Nucleus accumbens (tissue), 56 donors: ENCODE measurements at places on chromosomes 4 and X.

- DNase-seq = peak; percentile 1
Observed at GRCh38 chrX:46408553-46409407, 136.4 kb downstream of the ZNF674 start.

GRCh38 chrX:72465889-72466288 is 106.8 kb downstream of the HDAC8 start:
- no peak for DNase-seq

GRCh38 chr4:168845897-168846296 is 164.2 kb downstream of the CBR4 start:
- DNase-seq = no peak

DNA sequence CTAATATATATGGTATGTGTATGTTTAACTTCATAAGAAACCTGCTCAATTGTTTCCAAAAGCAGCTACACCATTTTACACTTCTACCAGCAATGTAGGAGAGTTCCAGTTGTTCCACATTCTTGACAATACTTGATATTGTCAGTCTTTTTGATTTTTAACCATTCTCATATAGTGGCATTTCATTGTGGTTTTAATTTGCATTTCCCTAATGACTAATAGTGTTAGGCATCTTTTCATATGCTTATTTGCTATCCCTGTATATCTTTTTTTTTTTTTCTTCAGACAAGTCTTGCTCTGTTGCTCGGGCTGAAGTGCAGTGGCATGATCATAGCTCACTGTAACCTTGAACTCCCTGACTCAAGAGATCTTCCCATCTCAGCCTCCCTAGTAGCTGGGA is 58.2 kb upstream of the TRIM2 start:
- no peak for DNase-seq

GRCh38 chrX:155330992-155331391 is 3.4 kb downstream of the CLIC2 start:
- no peak for DNase-seq

DNA sequence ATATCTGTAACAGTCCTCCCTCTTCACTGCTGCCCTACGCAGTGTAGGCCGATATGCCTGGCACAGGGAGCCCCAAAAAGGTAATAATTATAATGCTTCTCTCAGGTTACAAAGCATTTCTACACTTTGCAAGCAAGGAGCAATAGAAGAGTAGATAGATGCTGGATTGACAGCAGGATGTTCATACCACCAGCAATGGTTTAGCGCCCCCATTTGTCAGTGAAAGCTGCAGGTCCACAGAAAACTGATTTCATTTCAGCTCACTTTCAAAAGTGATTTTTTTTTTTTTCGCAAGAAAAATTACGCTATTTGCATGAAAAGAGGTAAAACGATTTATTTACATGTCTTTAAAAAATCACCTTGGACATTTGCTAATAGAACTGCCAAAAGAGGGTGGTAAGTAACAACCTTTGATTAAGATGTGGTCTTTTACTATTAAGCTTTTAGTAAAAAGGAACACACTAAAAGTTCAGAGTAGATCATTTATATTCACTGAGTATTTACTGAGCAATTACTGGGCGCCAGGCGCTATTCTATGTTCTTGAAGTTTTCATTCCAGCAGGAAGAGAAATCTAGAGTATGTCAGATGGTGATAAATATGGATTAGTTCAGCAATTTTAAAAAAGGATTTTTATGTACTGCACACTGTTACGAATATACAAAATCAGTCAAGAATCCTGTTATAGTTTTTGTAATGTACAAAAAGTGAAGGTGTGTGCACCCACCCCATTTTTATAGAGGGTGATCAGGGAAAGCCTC is 34.4 kb downstream of the HPF1 start:
- no peak for DNase-seq

GRCh38 chr4:150082241-150082640 is 4.0 kb downstream of the DCLK2 start:
- no peak for DNase-seq

DNA sequence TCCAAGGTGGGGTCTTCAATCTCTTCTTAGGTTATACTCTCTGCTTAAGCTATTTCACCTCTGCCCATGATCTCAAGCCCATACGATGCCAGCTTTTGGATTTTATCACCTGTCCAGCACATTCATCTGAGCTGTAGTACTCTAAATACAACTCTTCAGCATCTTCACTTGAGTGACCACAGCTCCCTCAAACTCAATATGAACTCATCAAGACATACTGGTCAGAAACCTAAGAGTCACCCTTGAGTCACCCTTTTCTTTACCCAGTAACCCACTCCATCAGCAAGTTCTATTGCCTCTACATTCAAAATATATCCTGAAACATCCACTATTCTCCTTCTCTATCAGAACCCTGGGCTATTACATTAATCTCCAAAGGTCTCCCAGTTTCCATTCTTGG is 69.4 kb downstream of the DCHS2 start:
- DNase-seq = no peak

DNA sequence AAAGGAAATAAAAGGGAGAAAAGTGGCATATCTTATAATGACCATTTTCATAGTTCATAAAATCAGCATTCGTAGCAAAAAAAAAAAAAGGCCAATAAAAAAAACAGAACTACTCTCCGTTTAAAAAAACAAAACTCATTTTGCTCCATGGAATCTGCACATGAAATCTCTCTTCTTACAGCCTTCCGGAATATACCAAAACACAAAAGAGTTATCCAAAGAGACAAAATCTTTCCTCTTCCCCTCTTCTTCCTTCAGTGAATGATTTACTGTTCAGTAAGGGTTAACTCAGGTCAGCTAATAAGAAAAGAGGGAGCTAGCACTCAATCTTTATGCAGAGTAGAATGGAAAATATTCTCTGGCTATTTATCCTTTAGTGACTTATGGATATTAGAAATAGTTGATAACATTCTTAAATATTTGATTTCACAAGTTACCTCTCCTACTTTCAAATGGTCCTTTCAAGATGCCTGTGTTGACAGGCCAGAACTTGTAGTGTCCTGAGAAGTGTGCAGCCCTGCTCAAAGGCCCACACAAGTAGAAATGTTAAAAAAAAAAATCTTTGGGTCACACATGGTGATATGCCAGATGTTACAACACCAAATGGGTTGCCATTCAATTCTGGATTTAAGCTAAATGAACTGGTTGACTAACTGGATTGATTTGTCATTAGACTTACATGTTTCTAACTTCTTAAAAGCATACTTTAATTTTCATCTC is 42.1 kb downstream of the PDGFC start:
- no peak for DNase-seq

GRCh38 chr4:5650040-5650439 is 58.3 kb downstream of the EVC2 start:
- no peak for DNase-seq

DNA sequence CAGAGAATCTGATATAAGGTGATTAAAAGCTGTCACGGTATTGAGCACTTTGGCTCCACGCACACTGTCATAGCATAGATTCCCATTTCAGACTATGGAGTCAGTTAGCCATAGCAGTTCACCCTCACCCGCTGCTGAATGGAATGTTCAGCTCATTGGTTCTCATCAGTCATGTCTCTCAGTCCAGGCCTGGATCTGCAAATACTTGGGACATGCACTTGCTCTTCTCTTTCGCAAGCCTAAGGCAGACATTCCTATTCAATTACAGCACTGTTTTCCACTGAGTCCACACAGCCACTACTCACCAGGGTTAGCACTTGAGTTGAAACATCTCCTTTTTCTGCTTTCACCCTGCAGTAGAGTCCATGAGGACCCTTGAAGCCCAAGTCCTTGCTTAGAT is 30.6 kb upstream of the SCML1 start:
- no peak for DNase-seq

DNA sequence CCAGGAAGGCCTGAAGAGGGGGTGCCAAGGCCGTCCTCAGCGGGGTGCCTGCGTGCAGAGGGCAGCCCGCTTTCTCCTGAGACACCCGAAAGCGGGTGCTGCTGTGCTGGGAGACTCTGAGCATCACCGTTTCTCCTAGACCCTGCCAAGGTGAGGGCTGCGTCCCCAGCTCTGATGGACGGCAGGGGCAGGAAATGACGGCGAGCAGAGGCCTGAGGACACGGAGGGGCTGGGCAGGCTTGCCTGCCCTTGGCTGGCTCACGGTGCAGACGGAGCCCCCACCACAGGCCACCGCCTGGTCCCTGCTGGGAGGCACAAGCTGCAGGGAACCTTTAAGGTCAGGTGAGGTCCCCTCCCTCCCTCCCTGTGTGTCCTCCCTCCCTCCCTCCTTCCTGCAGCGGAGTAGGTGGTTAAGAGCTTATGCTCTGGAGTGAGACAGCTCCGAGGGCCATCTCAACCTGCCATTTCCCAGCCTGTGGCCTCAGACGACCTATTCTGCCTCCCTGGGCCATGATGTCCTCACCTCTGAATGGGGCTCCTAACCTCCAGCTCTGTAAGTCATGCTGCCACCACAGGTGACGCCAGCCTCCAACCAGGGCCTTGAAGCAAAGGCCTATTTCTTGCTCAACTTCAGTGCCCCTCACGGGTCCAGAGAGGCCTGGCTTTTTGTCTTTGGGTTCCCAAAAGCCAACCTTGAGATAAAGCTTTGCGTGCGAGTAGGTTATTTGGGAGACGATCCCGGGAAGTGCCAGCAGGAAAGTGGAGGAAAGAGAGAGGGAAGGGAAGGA is 54.2 kb upstream of the GRPEL1 start:
- DNase-seq = no peak

GRCh38 chr4:139145552-139145932 is 31.5 kb downstream of the ELF2 start:
- DNase-seq = no peak

DNA sequence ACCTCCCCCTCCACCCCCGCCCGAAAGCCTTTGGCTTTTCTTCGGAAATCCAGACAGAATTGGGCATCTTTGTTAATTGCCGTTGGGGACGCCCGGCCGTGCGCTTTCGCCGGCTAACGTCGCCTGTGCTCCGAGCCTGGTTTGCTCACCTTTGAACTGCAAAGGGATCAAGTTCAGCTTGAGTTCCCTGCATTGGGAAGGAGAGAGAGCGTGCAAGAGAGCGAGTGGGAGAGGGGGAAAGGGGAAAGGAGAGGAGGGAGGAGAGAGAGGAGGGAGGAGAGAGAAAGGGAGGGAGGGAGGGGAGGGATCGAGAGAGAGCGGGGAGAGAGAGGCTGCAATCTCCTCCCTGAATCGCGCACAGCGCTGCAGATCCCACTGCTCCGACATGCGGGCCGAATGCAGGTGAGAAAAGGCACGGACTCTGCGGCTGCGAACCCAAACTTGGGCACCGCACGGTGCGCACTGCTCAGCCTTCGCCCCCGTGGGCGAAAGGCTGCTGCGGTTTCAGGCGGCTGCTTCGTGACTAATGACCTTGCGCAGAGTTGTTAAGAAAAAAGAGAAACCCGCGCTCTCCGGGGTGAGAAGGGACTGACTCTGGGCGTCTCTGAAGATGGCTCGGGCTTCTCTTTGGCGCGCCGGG is at the start of gene PCDH7:
TSS of gene PCDH7 (plus strand) at position 349 of the 640 bp plus-strand sequence. CDS start 1,054 bp downstream, outside the sequence.
- DNase-seq = no peak

- DNase-seq = no peak
Observed at GRCh38 chrX:77527233-77528001, 80.2 kb downstream of the FGF16 start.

DNA sequence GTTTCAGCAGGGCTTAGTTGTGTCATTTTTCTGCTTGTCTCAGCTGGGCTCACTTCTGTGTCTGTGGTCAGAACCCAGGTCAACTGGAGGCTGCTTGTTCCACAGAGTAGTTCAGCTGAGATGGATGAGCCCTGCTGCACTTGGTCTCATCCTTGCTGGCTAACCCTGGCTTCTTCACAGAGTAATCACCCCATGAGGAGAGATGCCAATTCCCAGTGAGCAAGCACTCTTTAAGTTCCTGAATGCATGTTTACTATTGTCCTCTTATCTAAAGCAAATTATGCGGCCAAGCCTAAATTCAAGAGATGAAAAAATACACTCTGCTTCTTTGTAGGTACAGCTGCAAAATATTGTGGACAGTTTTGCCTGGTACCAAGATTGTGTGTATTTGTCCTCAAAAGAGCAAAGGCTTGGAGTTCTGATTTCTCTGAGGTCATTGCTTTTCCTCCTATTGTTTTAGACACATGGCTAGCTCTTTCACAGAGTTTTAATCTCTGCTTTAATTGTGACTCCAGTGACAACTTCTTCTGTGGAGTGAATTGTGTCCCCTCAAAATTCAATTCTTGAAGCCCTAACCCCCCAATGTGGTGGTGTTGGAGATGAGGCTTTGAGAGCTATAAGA is 236.6 kb upstream of the ANKRD50 start:
- DNase-seq = no peak

- DNase-seq = no peak
Observed at GRCh38 chrX:150761176-150761818, 68.1 kb downstream of the MTMR1 start.

GRCh38 chr4:181219783-181220416 is 1023.3 kb upstream of the TENM3 start:
- no peak for DNase-seq

DNA sequence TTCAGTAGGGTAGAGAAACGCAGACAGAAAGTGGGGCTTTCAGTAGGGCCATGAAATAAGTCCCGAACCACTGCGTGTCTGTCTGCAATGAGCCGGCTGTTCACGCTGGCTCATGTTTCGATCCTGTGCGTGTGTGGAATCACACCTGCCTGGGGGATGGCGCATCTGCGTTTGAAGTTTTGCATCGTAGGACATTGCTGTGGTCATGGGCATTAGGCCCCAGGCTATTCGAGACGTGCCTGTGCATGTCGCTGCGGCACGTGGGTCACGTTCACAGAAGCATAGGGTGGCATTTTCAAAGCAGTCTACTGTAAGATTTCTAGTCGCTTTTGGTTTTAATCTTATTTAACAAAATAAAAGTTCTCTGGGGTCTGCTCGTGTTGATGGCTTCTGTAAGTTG is 25.5 kb upstream of the HGFAC start:
- no peak for DNase-seq

- DNase-seq = no peak
Observed at GRCh38 chr4:2248821-2249261, 6.9 kb upstream of the HAUS3 start.

- DNase-seq = no peak
Observed at GRCh38 chr4:71406459-71406963, 67.7 kb downstream of the SLC4A4 start.

GRCh38 chrX:19649226-19649995 is 134.1 kb upstream of the MAP3K15 start:
- DNase-seq = no peak

- no peak for DNase-seq
Observed at GRCh38 chr4:73904491-73904890, 35.3 kb downstream of the CXCL1 start.

GRCh38 chrX:9316096-9316495 is 148.8 kb upstream of the TBL1X start:
- DNase-seq = no peak

- no peak for DNase-seq
Observed at GRCh38 chr4:154916068-154916467, 135.0 kb downstream of the RBM46 start.

- DNase-seq = no peak
Observed at GRCh38 chr4:26723216-26723615, 137.4 kb upstream of the STIM2 start.
